ENCODE measurements at places on chromosomes 4 and X. TPM values are rescaled to one million over a fixed set of nuclear protein-coding genes. Genes with fewer than 3 reads are reported as not detected.
A peak's percentile ranks its signal among the peaks of the same experiment; 100 is the strongest.

DNA sequence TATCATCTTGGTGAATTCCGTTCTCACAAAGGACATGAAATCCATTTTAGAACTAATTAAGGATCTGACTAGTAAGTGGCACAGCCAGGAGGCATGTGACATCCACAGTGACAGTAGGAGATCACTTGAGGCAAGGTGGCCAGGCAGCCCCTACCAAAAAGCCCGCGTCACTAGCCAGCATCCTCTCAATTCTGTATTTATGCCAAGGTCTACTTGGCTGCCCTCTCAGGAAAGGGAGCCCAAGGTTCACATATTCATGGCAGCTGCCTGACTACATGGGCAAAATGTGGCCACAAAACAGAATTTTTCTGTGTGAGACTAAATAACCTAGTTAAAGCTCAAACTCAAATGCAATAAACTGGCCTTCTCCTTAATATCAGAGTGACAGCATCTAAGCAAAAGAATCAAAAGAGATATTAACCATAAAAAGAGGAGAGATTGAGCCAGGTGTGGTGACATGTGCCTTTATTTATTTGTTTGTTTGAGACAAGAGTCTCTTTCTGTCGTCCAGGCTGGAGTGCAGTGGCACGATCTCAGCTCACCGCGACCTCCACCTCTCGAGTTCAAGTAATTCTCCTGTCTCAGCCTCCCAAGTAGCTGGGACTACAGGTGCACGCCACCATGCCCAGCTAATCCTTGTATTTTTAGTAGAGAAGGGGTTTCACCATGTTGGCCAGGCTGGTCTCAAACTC lies 51.5 kb downstream of the SLC9A7 start:
- no peak for DNase-seq

DNA sequence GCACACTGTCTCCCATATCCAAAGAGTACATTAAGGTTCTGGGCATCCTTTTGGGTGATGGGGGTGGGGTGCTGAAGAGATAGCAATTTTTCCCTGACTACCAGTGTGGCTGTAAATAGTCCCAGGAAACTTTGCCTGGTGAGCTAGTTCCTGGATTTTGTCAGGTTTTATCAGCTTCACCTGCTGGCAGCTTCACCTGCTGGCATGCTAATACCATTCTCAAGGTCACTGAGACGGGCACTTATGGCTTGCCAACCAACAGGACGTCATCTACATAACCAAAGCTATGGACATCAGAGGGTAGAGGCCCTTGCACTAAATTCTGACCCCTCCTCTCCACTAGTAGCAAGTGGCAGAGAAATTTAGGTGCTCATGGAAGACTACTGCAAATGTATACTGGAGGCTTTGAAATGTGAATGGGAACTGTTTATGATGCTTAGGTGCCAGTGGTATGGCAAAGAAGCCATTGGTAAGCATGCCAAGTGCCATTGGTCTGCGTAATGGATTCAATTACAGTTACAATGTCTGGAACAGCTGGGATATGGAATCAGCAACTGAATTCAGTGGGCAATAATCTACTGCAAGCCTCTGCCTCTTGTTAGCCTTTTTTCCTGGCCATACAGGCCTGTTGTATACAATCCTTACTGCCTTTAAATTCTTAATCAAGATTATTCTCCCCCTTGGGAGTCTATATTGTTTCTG lies 71.6 kb upstream of the SH3RF1 start:
- no peak for DNase-seq

DNA sequence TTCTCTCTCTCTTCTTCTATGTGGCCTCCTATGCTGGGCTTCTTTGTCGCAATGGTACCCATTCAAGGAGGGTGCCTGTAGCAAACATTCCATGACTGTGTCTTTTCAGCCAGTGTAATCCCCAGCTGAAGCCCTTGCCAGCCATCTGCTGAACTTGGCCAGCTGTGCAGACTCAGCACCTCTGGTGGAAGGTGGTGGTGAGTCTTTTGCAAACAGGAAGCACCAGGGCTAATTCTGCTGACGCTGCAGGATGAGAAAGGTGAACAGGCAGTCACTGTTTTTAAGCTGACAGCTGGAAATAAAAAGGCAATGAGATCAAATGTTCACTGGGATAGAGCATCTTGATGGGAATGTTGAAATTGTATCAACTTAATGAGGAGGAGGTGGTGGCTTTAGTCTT lies 298.7 kb upstream of the CLNK start:
- no peak for DNase-seq

GRCh38 chr4:2442175-2442993 lies 23.6 kb downstream of the CFAP99 start:
- DNase-seq, result no peak

DNA sequence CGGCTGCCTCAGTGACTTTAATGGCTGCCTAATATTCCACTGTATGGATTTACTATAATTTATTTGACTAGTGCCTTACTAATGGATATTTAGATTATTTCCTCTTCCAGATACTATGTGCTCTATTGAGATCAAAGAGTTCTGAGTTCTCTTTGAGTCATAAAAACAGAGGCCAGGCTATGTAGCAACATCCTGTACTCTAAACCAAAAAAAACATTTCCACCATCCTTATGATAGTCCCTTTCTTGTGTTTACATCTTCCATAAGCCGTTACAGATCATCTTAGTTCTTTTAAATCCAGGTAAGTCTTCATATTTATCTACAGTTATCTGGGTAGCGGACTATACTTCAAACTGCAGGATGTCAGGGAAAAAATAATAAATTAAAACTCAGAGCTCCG lies 56.6 kb upstream of the TMEM184C start:
- DNase-seq, result no peak

DNA sequence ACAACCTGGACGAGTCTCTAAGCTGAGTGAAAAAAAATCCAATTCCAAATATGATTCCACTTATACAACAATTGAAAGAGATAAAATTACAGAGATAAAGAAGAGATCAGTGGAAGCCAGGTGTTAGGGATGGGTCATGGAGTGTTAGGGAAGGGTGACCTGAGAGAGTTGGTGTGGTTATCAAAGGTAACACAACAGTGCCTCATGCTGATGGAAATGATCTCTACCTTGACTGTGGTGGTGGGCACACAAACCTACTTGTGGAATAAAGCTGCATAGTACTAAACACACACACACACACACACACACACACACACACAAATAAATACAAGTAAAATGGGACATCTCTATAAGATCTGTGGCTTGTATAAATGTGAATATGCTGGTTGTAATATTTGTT lies 26.0 kb downstream of the BEND2 start:
- DNase-seq, result no peak

DNA sequence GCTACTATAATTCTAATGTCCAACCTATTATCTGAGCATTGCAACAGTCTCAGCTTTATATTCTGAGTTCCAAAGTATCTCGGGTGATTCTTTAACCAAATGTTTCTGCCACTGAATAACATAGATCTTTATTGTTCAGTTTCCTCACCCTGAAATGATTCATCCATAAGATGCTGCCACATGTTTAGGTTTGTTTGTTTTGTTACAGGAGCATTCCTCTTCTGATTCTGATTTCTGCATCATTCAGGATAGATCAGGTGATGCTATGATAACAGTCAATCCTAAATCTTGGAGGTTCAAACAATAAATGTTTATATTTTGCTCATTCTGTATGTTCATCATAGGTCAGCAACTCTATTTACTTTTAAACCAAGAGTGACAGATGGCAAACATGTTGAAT lies 927.6 kb downstream of the PCDH7 start:
- DNase-seq, result no peak

DNA sequence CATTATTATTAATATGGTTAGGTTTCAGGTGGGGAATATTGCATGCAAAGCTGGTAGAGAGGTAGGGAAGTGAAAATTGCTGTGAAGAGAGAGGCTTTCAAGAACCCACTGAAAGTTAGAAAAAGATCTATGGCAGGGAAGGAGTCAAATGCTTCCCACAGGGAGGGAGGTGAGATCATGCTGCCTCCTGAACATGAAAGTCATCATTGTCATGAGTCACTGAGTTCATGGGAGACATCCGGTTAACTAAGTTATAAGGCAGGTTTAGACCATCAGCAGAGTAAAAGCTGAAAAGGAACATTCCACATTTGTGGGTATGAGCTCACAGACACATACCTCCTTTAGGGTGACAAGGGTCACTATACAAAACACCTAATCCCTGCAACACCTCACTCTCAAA lies 16.2 kb downstream of the GATB start:
- peak; percentile 98 for DNase-seq

DNA sequence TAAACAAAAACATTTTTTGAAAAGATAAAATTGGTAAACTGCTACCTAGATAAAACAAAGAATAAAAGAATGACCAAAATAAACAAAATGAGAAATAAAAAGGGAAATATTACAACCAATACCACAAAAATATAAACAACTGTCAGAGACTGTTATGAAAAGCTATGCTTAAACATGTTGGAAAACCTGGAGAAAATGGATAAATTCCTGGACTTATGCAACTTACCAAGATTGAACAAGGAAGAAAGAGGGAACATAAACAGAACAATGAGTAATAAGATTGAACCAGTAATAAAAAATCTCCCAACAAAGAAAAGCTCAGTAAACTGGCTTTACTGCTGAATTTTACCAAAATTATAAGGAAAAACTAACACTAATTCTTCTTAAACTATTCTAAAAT lies 518.7 kb downstream of the GRXCR1 start:
- no peak for DNase-seq

DNA sequence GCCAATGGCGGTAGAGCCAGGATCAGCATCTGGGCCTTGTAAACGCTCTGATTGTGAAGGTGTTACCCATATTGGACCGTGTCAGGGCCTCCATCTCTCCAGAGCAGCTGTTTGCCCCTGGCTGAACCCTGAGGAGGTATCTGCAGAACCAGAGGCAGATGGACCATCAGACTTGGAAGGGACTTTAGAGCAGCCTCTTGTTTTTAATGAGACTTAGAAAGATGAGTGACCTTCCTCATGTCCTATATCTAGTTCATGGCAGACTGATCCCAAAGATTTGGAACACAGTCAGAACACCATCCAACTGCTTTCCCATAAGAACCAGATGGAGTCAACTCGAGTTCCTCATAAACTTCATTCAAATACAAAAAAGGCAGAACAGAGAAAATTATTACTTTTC lies 135.1 kb upstream of the MSX1 start:
- DNase-seq, result no peak

DNA sequence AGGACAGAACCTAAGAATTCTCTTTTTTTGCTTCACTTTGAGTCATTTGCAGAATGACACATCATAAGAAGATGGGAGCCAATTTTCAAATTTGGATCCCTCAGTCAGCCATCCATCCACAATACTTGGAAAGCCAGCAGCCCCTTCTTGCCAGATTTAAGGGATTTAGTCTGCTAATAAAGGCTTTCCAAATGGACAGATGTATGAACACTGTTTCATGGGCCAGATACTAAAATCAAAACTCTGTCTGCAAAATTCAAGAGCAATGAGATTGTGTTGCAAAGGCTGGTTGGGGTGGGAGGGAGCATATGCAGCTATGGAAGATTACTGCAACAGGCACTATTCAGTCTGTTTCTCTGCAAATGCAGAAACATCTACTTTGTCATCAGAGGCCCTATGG lies 37.7 kb upstream of the KCNIP4 start:
- DNase-seq, result no peak

DNA sequence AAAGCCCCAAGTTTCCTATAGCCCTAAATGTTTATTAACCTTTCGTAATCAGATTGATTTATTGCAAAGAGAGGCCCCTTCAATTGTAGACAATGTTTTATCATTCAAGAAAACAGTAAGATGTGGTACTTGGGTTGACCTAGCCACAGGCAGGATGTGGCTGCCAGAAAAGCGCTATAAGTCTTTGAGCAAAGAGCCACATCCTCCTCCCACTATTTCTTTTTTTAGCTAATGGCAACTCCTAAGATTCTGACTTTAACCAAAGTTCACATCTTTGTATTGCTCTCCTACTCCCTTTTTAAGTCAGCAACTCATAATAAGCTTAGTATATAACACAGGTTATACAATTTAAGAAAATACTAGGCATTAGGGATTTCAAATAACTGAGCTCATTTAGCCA lies 70.7 kb upstream of the PPP3CA start:
- DNase-seq, result no peak

- DNase-seq, result peak; percentile 34
Observed at GRCh38 chr4:146329050-146329716, 114.8 kb downstream of the REELD1 start.

IL21 gene
- not detected for total RNA-seq

C4orf36 gene
- total RNA-seq, result 0.71 TPM

AASDH gene
- total RNA-seq, result 8.8 TPM

ETDA gene
- not detected for total RNA-seq

ENPEP gene
- total RNA-seq, result 4.6 TPM

ARL9 gene
- 0.29 TPM for total RNA-seq

ASB12 gene
- total RNA-seq, result not detected

SLC16A2 gene
- total RNA-seq, result 5.0 TPM

ARHGAP6 gene
- total RNA-seq, result 1.4 TPM

MAGEA12 gene
- total RNA-seq, result not detected

SORBS2 gene
- 21.4 TPM for total RNA-seq

FGF2 gene
- total RNA-seq, result 29.4 TPM

GTPBP6 gene
- 49.5 TPM for total RNA-seq

Measured in kidney epithelial cell (primary cell).